ENCODE measurements at places on chromosomes 4 and X.

DNA sequence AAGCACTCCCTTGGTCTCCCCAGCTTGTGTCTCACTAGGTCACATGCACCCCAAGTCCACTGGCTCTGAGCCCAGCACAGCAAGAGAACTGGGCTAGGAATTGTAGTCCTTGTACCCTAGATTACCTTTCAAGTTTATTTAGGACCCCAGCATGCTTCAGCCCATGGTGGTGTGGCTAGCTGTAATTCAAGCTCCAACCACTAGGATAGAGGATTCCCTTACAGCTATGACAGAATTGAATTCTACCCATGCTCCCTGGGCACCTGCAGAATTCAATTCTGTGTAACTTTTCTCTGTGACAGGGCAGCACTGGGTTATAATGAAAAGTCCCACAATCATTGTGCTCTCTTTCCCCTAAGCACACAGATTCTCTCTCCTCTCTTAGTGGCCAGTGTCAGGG lies 253.8 kb upstream of the DMD start:
- no peak for DNase-seq

- no peak for DNase-seq
Measured at GRCh38 chrX:69424161-69424560, 80.0 kb upstream of the NALF2 start.

- peak; percentile 28 for DNase-seq
Measured at GRCh38 chrX:101658661-101659491, 774 bp downstream of the ARMCX2 start.

DNA sequence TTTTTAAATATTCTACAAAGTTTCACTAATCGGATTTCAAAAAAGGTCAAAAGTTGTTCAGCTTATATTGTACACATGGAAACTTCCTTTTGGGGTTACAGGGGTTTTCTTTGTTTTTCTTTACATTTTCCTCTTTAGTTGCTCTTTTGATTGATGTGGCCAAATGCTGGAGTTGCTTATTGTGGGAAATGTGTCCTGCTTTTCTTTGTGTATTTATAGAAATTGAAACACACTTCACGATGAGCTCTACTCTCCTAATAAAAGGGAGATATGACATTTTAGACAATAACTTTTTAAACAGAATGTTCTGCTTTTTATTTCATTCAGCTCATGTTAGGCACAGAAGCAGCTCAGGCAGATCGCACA lies 50.7 kb upstream of the SPRY1 start:
- DNase-seq: no peak

DNA sequence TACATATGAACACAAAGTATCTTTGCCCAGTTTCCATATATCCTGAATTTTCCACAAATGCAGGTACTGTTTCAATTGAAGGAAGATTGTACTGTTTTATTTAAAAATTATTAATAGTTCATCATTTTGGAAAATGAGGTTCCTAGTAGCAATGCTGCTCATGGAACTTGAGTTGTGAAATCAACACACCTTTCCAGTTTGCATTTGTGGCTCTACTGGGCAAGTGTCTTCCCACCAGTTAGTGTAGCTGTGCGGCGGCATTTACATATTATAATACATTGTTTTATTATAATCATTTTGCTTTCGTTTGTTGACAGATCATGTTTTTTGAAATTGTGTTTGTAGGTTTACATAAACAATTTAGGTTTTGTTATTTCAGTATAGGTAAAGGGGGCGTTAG lies 2.0 kb upstream of the DDX3X start:
- no peak for DNase-seq

DNA sequence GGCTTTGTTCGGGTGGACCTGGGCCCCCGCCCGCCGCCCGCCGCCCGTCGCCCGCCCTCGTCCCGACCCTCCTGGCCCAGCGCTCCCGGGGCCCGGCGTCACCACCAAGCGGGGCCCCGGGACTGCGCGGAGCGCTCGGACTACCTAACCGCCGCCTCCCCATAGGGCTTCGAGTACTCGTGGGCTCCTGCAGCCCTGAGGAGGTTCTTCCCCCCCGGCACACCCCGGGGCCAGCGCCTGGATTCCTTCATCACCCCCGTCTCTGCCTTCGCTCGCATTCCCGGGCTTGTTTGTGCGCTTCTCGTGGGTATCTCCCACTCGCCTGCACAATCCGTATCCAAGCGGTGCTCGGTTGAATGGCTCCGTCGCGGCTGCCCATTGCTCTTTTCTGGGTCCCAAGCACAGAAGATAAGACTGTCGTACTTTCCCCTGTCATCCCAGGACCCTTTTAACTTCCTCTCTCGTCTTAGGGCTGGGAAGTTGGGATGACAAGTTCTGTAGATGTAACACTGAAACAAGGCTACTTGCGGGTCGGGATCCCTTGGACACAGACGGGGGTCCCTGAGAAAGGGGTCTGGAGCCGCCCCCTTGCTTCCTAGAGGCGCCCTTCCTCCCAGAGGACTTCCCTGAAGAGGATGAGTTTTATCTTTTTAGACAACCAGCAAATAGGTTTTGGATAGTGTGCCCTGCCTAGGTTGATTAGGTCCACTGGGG lies 565 bp downstream of the MOB1B start:
- no peak for DNase-seq

DNA sequence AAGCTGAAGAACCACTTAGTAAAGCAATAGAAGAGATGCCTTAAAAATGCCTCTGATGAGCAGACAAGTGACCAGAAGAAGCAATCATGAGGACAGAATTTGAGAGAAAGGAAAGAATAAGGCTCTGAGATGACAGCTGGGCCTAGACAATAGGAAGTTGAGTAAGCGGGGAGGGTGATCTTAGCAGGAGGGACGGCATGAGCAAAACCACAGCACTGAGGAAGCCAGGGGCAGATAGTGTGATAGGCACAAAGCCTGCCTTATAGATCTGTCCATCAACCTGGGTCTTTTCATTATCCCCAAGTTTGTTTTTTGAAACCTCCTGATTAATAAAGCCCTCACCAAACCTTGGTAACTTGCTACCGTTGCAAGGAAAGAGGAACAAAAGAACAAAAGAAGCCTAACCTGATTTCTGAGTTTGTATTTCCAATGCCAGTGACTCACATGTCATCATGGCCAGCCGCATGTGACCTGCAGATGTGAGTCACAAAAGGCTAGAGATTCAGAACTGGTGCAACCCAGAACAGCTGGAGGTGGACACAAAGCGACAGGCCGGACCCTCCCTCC lies 55.7 kb upstream of the PPARGC1A start:
- DNase-seq: no peak

- no peak for DNase-seq
Measured at GRCh38 chr4:34105311-34105710, 2139.0 kb downstream of the ARAP2 start.

- no peak for DNase-seq
Measured at GRCh38 chrX:77962068-77962902, 7.2 kb downstream of the PGAM4 start.

GRCh38 chrX:132984058-132984650 lies 25.7 kb upstream of the HS6ST2 start:
- DNase-seq: no peak

GRCh38 chr4:26298198-26298947 lies 22.4 kb upstream of the RBPJ start:
- DNase-seq: no peak

GRCh38 chrX:122777766-122778165 lies 406.3 kb upstream of the GRIA3 start:
- DNase-seq: no peak

GRCh38 chrX:16212436-16212835 lies 45.2 kb downstream of the MAGEB17 start:
- no peak for DNase-seq

DNA sequence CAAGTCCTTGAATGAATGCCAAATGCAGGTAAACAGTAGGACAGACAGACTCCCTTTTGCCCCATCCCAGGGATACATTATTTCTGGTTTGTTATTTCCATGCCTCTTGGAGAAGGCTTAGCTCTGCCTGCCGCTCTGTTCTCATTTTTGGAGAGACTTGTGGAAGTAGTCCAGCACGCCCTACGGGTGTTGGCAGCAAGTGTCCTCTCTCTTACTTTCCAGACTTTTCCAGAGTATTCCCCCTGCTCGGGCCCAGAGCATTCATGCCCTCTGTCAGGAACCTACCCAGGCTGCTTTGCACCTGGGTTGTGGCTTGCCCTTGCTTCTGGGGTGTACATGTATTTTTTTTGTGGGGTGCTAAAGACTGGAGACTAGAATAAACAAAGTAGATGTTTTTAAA lies 15.3 kb downstream of the SLC34A2 start:
- DNase-seq: no peak

DNA sequence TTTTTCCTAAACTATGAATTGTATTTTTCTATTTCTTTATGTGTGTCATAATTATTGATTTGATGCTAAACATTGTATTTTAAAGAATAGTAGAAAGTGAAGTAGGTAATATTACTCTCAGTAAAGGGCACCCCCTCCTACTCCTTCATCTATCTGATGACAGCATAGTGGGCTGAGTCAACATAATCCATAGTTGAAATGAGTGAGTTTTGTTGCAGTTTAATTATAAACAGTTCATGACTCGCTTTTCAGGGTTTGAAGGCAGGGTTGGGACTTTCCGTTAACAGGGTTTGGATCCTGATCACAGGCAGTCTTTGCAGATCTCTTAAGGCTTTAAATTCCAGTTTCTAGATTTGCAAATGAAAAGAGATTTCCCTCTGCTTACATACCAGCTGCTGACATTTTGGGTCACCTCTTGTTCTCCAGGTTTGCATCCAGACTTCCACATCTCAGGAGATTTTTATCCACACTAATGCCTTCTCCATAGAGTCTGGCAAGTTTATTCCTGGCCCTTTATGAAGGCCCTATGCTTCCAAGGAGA lies 54.0 kb upstream of the TACR3 start:
- DNase-seq: no peak

DNA sequence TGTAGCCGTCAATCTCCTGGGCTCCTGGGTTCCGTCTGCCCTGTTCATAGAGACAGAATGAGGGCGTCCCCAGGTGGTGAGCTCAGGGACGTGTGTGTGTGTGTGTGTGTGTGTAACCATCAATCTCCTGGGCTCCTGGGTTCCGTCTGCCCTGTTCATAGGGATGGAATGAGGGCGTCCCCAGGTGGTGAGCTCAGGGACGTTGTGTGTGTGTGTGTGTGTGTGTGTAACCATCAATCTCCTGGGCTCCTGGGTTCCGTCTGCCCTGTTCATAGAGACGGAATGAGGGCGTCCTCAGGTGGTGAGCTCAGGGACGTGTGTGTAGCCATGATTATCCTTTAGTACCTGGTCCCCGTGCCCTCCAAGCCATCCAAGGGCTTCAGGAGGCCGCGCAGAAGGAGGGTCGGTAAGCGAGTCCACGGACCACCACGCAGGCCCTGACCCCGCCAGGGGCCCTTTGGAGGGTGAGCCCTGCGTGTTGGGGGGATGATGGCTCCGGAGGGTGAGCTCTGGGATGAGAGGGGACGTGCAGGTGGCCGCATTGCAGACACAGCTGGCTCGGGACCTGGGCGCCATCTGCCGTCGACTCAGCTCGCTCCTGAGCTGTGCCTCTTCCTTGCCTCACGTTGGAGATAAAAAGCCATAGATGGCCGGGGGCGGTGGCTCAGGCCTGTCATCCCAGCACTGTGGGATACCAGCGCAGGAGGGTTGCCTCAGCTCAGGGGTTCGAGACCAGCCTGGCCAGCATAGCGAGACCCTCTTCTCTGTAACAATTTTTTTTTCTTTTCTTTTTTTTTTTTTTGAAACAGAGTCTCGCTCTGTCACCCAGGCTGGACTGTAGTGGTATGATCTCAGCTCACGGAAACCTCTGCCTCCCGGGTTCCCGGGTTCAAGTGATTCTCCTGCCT lies 5.4 kb upstream of the GTPBP6 start:
- no peak for DNase-seq

- no peak for DNase-seq
Measured at GRCh38 chr4:104416725-104417356, 77.9 kb downstream of the CXXC4 start.

GRCh38 chr4:107740381-107740780 lies 20.3 kb upstream of the PAPSS1 start:
- no peak for DNase-seq

DNA sequence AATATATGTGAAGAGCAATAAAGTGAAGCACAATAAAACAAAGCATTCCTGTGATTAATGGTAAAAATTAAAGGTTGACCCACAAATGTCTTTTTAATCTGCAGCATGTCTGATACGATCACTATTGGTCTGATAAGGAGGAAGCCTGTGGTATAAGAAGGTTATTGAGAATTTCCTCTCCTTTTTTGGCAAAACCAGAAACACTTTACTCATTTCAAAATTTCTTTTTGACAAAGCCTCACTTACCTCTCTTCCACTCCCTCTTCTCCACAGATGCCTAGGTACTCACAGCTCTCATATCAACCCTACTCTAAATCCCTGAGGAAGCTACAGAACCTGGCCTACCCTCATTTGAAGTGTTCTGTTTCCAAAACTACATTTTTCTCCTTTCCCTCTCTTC lies 56.1 kb downstream of the TSPAN5 start:
- DNase-seq: no peak

DNA sequence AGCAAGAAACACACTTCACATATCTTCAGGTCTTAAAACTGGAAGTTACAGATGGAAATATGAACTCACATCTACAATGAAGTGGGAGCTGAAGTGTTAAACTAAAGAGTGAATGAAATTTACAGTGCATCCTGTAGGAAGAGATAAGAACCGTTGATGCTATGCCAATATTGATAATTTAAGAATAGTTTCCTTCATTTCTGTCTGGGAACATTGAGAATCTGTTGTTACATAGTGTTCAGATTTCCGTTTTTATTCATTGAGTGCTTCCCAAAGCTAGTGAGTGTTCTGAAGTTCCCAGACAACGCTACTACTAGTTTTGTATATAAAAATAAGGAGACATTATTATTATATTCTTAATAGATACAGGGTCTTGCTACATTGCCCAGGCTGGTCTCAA lies 52.3 kb downstream of the UBE2K start:
- DNase-seq: no peak

- no peak for DNase-seq
Measured at GRCh38 chrX:154712781-154713740, 37.8 kb downstream of the GAB3 start.

GRCh38 chrX:151825925-151826485 lies 86.7 kb upstream of the MAGEA4 start:
- DNase-seq: no peak

- peak; percentile 41 for DNase-seq
Measured at GRCh38 chr4:163484906-163485305, 9.6 kb upstream of the TMA16 start.

DNA sequence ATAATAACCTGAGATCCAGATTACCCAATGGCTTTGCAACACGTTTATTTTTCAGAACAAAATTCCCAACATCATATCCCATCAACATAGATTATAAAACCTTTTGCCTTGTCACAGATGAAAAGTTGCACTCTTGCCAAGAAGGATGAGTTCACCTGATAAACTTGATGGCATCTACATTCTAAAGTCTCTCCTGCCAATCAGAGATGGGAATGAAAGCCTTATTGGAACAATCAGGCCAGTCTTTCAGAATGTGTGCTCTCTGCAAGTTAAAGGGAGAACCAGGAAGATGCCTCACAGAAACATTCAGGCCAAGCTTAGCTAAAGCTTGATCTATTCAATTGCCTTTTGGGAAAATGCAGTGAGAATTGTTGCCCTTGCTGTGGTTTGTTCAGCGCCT lies 1.3 kb downstream of the LPAR4 start:
- DNase-seq: no peak

- no peak for DNase-seq
Measured at GRCh38 chr4:152848508-152848907, 68.8 kb downstream of the ARFIP1 start.

- no peak for DNase-seq
Measured at GRCh38 chr4:124641715-124642381, 70.7 kb downstream of the ANKRD50 start.

GRCh38 chr4:169070071-169070894 lies 60.2 kb upstream of the CBR4 start:
- no peak for DNase-seq

Measured in stimulated activated CD8-positive, alpha-beta memory T cell treated with anti-CD3 and anti-CD28 coated beads, Interleukin-2, amount 100 ng/mL, for 1 hour (primary cell).